ENCODE measurements at places on chromosomes 12 and 14.

DNA sequence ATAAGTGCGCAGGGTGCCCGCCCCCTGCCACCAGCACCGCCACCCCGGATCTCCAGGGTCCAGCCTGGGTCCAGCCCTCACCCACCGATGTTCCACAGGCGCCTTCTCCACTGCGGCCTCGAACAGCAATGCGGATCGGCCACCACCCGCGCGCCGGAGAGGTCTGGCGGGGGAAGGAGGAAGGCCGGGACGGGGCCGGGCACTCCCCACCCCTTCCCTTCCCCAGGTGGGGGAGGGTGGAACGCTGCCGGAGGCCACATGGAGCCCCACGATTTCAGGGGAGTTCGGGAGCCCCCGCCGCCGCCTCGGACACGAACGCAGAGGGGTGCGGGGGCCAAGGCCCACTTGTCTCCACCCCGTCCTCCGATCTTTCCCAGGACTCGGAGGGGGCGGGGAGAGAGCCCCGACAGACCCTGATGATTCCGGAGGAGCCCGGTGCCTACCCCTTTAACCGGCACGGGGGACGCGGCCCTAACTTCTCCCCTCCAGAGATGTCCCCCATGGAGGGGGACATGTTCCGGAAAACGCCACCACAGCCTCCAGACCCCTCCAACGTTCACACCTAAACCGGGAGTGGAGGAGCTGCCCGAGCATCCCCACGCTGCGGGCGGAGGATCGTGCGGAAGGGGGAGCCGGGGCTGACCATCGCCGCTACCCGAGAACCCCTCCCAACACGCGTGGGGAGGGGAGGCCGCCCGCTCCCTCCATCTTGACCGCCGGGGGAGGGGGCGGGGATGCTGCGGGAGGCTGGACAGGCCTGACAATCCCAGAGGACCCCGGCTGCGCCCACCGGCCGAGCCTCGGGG lies 1.1 kb downstream of the ATXN2 start:
- peak; percentile 1 for DNase-seq

- no peak for DNase-seq
These were observed 3.3 kb downstream of the FLRT2 start for GRCh38 chr14:85533023-85533860.

- DNase-seq: no peak
These were observed 15.7 kb downstream of the CHPT1 start for GRCh38 chr12:101713059-101713682.

- no peak for DNase-seq
These were observed 74.9 kb downstream of the NOVA1 start for GRCh38 chr14:26522967-26523366.

GRCh38 chr12:123836292-123836691 lies 74.2 kb downstream of the DNAH10 start:
- DNase-seq: no peak

DNA sequence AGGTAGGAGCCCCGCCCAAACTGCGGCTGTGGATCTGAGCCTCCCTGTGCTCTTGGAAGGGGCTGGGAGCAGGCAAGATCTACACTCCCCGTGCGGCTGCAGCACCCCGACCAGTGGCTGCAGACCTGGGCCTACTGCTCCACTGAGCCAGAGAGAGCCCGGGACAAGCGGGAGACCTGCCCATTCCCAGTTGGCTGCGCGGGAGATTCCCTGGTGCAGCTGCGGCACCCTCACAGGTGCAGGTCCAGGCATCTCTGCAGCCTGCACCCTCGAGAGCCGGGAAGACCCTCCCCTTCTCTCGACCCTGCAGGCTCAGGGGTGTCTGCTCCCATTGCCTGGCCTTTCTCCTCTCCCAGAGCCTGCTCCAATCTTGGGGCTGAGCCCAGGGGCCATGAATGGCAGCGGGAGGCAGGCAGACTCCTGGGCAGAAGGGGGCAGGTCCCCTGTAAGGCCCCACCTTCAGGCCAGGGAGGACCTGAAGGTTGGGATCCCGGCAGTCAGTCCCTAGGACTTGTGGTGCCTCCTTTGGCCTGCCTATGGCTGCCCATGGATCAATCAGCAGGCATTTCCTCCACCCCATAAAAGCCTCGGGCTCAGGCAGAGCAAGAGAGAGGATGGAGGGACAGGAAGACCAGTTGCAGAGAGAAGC lies 8.8 kb upstream of the A2M start:
- no peak for DNase-seq
